ENCODE measurements at places on chromosomes 13 and 19.

- no peak for DNase-seq
Measured at GRCh38 chr13:90302107-90302506, 1045.4 kb upstream of the MIR17HG start.

- peak; percentile 7 for DNase-seq
Measured at GRCh38 chr13:28657784-28658538, 969 bp upstream of the POMP start.

GRCh38 chr13:101916775-101917474, 464.4 kb downstream of the ITGBL1 start:
- no peak for DNase-seq

- DNase-seq: no peak
Measured at GRCh38 chr19:36449059-36449670, 30.7 kb upstream of the ZFP82 start.

DNA sequence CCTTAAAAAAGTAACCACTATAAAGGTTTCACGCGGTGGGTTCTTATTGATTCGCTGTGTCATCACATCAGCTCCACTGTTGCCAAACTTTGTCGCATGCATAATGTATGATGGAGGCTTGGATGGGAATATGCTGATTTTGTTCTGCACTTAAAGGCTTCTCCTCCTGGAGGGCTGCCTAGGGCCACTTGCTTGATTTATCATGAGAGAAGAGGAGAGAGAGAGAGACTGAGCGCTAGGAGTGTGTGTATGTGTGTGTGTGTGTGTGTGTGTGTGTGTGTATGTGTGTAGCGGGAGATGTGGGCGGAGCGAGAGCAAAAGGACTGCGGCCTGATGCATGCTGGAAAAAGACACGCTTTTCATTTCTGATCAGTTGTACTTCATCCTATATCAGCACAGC, 30.6 kb downstream of the FGF9 start:
- DNase-seq: no peak

GRCh38 chr13:113041293-113041690, 64.3 kb upstream of the F7 start:
- no peak for DNase-seq

GRCh38 chr19:49150944-49151243, 4.3 kb downstream of the HRC start:
- DNase-seq: no peak

DNA sequence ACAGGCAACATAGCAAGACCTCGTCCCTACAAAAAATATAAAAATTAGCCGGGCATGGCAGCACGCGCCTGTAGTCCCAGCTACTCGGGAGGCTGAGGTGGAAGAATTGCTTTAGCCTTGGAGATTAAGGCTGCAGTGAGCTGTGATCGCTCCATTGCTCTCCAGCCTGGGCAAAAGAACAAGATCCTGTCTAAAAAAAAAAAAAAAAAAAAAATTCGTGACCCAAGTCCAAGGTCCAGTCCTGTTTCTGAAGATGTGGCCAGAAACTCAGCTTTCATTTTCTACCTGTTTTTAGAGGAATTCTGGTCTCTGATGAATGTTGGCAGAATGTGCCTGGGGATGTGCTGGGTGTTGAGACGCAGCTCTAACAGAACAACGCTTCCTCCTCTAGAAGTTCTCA, 1.9 kb upstream of the PGPEP1 start:
- DNase-seq: no peak

DNA sequence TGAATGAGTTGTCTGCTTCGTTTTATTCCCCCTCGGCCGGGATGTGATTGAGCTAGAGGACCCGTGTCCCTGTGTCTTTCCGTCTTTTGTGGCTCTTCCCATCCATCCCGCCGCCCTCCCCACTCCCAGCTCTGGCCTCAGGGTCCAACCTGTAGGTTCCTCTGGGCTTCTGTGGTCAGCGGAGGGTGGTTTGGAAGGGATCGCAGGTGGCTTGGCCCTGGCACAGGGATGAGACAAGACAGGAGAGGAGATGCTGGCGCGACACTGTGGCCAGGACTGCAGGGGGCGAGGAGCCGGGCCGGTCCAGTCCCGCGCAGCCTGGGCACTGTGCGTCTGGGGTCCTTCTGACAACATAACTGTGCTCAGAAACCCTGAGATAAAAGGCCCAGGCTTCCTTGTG, 2.0 kb downstream of the EVI5L start:
- no peak for DNase-seq

- DNase-seq: no peak
Measured at GRCh38 chr13:35791184-35791851, 314.8 kb upstream of the MAB21L1 start.

DNA sequence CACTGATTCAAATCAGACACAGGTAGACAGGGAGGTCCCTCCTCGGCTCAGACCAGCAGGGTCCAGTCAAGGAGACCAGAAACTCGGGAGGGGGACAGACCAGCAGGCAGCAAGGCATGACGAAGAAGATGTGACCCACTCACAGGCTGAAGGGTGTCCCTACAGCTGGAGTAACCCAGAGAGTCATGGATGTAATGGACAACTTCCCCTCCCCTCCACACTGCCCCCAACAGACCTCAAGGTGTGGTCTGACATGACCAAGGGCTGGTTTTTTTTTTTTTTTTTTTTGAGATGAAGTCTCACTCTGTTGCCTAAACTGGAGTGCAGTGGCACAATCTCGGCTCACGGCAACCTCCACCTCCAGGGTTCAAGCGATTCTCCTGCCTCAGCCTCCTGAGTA, 34.1 kb downstream of the PBX4 start:
- DNase-seq: no peak

- no peak for DNase-seq
Measured at GRCh38 chr19:30317403-30317802, 54.8 kb upstream of the ZNF536 start.

GRCh38 chr19:14563989-14564651, 7.7 kb downstream of the NDUFB7 start:
- DNase-seq: no peak

GRCh38 chr19:7897292-7897691, 6.4 kb upstream of the MAP2K7 start:
- no peak for DNase-seq

DNA sequence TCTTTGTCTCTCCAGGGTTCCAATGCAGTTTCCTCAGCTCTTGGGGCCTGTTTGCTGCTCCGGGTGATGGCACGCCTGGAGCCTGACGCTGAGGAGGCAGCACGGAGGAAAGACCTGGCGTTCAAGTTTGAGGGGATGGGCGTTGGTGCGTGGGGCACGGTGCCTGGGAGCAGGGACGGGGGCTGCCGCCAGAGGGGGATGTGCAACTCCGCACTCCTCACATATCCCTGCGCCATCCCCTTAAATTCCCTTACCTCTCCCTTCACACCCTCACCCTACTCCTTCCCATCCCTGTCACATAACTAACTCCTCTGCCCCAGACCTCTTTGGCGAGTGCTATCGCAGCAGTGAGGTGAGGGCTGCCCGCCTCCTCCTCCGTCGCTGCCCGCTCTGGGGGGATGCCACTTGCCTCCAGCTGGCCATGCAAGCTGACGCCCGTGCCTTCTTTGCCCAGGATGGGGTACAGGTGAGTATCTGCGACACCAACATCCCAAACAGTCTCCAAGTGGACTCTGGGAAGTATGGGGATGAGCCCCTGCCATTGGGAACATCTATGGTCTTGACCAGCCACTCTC, 31.1 kb downstream of the TRPM4 start:
- DNase-seq: no peak

- peak; percentile 72 for DNase-seq
Measured at GRCh38 chr19:3276341-3276799, 51.9 kb downstream of the CELF5 start.

DNA sequence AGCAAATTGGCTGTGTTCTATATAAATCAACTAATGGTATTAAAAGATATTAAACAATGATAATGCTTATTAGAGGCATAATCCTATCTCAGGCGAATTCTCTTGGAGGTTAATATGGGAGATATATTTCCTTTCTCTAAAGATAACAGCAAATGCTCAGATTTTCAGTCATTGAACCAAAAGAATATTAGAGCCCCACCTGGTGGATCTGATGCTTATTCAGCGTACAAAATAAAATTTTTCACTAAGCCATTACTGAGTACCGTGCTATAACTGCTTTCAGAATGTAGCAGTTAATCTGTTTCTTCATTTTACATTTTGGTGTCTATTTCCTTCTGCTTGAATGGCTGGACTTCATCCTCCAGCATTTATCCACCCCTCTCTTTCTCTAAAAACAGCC, 143.3 kb upstream of the IPO5 start:
- DNase-seq: peak; percentile 28

GRCh38 chr19:52679598-52679997, 41.4 kb upstream of the ZNF83 start:
- no peak for DNase-seq

DNA sequence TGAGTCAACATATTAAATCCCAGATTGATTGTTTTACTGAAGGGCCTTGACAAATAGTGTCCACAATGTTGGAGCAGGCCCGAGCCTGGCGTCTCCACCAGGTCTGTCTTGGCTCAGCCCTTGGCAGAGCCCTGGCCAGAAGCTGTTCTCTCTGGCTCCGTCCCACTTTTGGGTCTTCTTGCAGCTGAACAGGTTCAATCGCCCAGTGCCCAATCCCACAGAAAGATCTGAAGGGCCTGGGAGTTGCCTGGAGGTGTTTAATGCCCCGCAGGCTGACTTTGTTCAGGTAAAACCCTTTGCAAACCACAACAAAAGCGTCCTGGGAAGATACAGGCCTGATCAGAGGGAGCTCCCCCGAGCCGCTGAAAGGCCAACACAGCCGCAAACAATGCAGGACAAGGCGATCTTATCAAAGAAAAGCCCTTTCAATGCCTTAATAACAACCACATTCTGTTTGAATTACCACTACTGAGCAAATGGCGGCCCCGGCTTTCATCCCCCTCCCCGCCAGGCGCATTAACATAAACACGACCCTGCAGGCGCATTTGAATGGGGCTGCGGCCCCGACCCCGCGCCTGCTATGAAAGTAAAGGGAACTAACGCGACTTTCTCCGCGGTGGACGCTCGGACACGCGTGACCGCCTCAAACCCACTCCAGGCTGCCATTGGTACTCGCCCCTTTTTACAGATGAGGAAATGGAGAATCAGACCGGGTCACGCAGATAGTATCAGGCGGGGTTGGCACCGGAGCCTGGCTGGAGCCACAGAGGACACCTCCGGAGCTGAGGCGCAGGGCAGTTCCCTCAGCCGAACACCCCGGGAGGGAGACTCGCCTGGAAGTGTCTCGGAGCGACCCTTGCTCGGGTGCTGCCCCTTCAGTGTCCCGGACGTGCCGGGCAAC, 3.1 kb downstream of the CDX2 start:
- DNase-seq: no peak

GRCh38 chr13:23632048-23632582, 61.9 kb downstream of the TNFRSF19 start:
- no peak for DNase-seq

DNA sequence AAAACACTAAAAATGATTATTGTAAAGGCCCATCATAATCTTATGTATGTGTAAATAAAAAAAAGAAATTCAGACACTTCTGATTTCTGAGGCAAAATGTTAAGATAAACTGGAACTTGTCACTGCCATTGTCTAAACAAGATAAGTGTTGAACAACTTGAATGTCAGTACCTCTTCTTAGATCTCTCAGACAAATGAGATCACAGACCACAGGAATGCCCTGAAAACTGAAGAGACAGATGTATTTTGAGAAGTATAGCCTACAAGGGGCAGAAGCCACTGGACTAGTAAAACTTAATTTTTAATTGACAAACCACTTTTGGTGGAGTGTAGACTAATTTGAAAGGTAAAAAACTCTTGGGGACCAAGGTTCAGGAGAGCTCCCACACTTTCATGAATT, 375.5 kb upstream of the SLITRK5 start:
- DNase-seq: no peak

GRCh38 chr13:112058519-112058873, 8.5 kb upstream of the SOX1 start:
- no peak for DNase-seq

DNA sequence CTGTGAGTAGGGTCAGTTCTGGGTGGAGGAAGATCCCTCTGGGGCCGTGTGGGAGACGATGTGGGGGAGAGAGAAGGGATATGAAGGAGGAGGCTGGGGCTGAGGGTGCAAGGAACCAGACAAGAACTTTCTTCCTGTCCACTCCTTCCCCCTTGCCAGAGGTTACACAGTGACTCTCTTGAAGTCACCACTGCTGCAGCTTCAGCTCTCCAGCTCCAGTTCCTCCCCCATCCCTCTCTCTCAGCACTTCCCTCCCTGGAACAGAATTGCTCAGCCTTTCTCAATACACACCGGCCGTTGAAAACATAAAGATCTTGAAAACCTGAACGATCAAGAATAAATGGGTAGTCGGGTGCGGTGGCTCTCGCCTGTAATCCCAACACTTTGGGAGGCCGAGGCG, 5.1 kb downstream of the ZSWIM9 start:
- no peak for DNase-seq

- DNase-seq: no peak
Measured at GRCh38 chr13:110627761-110628476, 12.6 kb downstream of the NAXD start.

GRCh38 chr19:17967257-17968051, 547 bp downstream of the KCNN1 start:
- no peak for DNase-seq

- DNase-seq: no peak
Measured at GRCh38 chr13:65868099-65868498, 1362.0 kb downstream of the PCDH9 start.

GRCh38 chr13:80755910-80756309, 415.0 kb upstream of the SPRY2 start:
- peak; percentile 49 for DNase-seq

GRCh38 chr13:95121516-95121915, 179.7 kb downstream of the ABCC4 start:
- no peak for DNase-seq

- peak; percentile 5 for DNase-seq
Measured at GRCh38 chr13:95246292-95247082, 54.8 kb downstream of the ABCC4 start.

DNA sequence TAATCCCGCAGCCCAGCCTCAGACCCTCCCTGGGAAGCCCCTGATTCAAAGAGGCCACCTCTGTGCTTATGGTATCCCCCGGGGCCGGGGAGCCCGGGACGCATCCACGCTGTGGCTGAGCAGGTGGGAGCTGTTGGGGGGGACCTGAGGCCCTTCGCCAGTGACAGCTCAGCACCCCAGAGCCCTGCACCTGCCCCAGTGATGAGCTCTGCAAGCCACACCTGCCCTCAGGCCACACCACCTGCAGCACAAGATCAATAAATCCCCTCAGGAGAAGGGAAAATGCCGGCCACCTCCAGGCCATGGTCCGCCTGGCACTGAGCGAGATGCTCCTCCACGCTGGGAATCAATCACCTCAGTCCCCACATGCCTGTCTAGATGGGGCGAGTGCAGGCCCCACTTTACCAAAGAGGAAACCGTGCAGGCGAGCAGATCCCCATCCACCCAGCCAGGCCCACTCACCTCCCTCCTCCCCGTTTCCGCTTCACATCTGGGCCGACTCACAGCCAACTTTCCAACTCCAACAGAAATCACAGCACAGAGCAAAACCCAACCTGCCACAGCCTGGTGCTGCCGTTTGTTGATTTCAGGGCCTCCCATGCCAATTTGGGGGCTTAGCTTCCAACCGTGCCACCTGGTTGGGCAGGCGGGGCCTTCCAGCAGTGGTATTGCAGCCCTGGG, 12.8 kb downstream of the MOB3A start:
- DNase-seq: no peak
